Osteoblast (primary cell): ENCODE measurements at places on chromosomes 12 and 14.

GRCh38 chr12:31238764-31239387 lies 87.1 kb downstream of the SINHCAF start:
- peak; percentile 92 for DNase-seq

- peak; percentile 58 for DNase-seq
Observed at GRCh38 chr12:132605892-132606291, 4.5 kb downstream of the LRCOL1 start.

GRCh38 chr12:103712216-103712615 lies 125.1 kb downstream of the STAB2 start:
- DNase-seq: no peak

GRCh38 chr12:28527631-28528249 lies 337.5 kb downstream of the CCDC91 start:
- no peak for DNase-seq

GRCh38 chr12:111519083-111519482 lies 80.0 kb downstream of the ATXN2 start:
- no peak for DNase-seq

GRCh38 chr12:123808167-123808566 lies 46.1 kb downstream of the DNAH10 start:
- DNase-seq: peak; percentile 86

DNA sequence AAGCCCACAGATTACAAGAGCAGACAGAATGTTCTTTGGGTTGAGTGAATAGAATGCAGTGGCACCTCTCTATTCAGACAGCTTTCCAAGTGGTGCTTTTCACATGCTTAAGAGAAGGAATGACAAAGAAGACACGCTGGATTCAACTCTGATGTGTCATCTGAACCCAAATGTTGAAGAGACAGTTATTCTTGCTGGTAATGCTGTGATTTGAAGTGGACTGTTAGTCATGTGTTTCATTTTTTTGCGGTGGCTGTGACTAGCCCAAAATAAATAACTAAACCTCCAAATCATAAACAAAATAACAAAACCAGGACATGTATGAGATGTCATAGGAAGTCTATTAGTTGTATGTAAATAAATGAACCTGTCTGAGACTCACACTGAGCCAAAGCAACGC lies 391.8 kb upstream of the PRICKLE1 start:
- DNase-seq: no peak

- DNase-seq: no peak
Observed at GRCh38 chr14:55588259-55588699, 8.3 kb downstream of the KTN1 start.

DNA sequence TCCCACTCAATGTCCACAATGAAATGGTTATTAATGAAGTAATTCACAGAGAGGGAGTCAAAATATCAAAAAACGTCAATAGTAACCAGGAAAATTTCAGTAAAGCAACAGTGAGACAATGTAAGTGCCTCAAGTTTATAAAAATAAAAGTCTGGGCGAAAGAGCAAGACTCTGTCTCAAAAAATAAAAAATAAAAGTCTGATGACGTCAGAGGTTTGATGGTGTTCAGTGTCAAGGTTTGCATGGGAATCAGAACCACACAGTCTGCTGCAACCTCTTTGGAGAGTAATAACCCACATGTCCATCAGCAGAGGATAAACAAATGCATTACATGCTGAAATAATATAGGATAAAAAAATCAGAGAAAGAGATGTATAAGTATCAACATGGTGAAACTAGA lies 152.4 kb downstream of the ASCL1 start:
- DNase-seq: no peak

- no peak for DNase-seq
Observed at GRCh38 chr12:92546635-92547348, 156.0 kb upstream of the PLEKHG7 start.

DNA sequence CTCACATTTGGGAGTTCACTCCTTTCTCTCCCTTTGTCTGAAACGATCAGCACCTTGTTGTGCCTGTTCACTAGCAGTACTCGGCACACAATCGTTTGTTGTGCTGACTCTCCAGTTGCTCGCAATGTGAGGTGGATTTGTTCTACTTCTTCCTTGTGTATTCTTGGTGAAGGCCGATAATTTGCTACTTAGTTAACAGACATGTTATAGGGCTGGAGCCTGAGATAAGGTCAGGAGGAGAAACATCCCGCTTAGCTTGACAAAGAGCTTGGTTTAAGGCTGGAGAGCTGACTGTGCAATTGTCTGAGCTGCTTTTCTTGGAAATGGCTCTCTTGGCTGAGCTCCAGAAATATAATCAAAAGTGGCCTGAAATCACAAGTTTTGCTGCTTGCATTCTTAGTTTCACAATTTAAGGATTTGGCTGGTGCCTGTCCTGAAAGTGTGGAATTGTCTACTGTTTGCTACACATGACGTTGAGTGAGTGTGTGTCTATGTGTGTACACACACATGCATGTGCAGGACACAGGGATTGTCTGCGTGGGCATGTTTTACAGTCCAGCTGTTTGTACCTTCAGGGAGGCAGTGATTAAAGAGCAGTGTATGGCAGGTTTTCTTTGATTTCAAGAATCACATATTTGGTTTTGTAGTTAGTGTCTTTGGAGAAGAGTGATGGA lies 77.7 kb downstream of the ARF6 start:
- DNase-seq: peak; percentile 34

- DNase-seq: no peak
Observed at GRCh38 chr12:24360461-24360860, 411.0 kb upstream of the SOX5 start.

GRCh38 chr12:55653031-55653430 lies 16.3 kb downstream of the OR10P1 start:
- DNase-seq: no peak

DNA sequence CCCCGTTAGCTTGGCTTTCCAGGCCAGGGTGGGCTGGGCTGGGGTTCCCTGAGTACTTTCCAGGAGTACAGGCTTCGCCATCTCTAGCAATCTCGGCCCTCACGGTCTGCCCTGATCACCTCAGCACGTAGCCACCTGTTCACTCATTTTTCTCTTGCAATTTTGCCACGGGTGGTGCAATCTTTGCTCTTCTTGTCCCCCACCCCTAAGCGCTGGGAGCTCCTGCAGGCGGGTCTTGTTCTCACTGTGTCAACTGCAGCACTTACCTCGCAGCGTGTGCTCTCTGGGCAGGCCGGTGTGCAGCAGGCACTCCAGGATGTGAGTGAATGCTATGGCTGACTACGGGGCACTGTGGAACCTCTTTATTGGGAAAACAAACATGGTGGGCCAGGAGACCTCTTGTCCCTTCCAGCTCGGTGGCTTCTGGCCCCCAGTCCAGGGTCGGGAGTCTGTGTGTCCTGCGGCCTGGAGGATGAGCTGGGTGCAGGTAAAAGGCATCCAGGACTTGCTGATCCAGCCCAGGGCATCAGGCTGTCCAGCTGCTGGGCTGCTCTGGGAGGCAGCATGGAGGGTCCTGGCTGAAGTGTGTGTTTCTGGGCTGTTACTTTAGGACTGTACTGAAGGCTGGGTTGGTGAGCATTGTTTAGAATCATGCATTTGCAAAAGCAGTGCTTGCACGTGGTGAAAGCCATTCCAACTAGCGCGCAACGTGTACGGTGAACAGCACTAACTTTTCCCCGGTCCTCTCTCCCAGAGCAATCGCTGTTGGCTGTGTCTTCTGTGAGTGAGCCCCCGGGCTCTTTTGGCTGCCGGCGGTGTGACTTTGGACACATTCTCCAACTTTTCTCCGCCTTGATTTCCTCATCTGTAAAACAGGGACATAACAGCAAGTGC lies 1.5 kb upstream of the ULK1 start:
- peak; percentile 57 for DNase-seq

GRCh38 chr12:89417246-89417977 lies 65.1 kb upstream of the DUSP6 start:
- DNase-seq: no peak

- no peak for DNase-seq
Observed at GRCh38 chr14:66444271-66444927, 41.8 kb upstream of the CCDC196 start.

GRCh38 chr14:31286456-31287293 lies 79.1 kb upstream of the HECTD1 start:
- DNase-seq: no peak

- DNase-seq: no peak
Observed at GRCh38 chr14:89024691-89025090, 200.2 kb downstream of the TTC8 start.

- no peak for DNase-seq
Observed at GRCh38 chr12:11897923-11898322, 172.8 kb upstream of the BCL2L14 start.

DNA sequence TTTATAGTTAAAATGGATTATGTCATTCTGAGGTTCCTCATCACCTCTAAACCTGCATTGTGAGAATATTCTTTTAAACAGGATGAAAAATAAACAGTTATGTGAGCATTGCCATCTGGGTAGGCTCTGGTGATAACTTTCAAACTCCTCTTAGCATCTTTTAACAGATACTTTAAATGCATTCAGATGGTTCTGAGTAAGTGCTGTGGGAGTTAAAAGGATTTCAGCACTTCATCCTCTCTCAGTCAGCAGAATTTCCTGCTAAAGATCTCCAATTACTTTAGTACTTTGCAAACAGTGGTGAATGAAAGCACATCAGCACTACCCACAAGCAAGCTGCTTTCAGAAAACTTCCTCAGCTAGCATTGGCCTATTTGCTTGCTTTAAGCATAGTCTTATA lies 59.3 kb upstream of the TMTC1 start:
- DNase-seq: no peak

GRCh38 chr12:24743941-24744793 lies 204.7 kb downstream of the BCAT1 start:
- DNase-seq: no peak

DNA sequence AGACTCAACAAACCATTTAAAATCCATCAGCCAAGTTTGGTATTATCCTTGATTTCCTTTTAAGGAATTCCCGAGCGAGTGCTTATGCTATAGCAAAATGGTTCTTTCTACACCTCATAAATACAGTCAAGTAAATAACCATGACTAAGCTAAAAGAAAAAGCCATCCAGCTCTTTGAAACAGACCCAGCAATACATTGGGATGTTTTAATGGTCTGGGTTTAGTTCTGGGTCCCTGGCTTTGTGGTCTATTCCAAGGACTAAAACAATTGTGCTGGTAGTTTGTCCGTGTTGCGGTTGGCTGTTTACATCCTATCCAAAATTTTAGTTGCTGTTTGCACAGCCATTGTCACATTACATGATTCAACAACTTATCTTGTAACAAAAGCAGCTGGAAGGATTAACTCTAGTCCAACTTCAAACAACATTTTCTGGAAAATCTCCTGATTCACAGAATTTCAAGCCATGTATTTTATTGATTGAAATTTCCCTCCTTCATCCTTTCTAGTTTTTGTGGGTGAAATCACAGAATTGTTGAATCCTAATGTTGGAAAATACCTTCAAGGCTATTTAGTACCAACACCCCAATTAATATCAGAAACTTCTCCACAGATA lies 19.6 kb downstream of the KLRB1 start:
- DNase-seq: no peak

GRCh38 chr12:116159175-116159574 lies 118.3 kb downstream of the MED13L start:
- DNase-seq: no peak

DNA sequence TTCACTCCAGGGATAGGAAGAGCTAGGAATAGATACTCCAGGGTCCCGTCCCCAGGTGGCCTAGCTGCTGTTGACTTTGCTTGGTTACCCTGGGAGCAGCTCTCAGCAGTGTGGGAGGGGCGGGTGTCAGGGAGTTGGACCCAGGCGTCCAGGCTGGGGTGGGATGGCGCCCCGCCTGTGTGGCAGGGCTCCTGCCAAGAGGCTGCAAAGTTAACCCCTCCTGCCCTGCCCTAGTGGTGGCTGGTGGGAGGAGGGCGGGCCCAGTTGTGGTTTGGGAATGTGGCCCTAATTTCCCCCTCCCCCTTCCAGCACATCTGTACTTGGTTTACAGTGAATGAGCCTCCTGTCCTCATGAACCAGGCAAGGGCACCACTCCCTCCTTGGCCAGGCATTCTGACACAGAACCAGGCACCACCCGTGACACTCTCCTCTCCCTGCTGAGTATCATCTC lies 1.7 kb upstream of the RARG start:
- DNase-seq: peak; percentile 78

DNA sequence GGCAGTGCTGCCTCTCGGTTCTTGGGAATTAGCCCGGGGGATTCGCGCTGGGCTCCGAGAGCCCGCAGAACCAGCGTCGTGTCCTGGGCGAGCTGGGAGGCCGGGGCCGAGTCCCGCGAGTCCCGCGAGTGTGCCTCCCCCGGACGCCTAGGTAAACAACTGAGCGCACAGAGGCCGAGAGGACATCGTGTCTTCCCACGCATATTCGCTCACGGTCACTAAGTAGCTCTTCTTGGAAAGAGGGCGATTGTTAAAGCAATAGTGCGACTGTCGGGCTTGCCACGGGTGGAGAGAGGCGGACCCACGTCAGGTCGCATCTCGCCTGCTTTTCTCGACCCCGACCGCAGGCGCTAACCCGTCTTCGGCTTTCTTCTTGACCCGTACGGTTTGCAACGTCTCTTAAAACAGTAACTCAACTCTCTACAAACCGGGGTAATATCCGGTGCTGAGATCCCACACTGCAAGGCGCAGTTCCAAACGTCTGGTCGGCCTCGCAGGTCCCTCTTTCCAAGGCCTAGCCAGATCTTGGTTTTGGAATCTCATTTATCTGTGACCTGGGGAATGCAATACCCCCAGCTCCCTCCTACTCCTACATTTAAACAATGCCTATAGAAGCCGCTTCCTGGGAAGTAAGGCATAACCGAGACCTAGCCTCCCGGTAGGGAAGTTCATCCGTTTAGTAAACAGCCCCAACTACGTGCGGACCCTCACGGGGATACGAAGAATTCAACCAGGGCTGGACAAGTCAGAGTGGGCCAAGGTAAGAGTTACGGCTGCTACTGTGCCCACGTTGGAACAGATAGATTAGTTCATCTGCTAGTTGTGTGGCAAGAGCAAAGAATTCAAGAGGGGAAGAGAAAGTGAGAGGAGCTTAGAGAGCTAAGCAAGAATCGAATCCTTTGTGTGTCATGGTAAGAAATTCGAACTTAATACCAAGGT lies 736 bp upstream of the PHLDA1 start:
- DNase-seq: peak; percentile 89

- DNase-seq: peak; percentile 73
Observed at GRCh38 chr12:712172-712863, 40.1 kb upstream of the WNK1 start.

- no peak for DNase-seq
Observed at GRCh38 chr12:123829561-123829960, 67.5 kb downstream of the DNAH10 start.

DNA sequence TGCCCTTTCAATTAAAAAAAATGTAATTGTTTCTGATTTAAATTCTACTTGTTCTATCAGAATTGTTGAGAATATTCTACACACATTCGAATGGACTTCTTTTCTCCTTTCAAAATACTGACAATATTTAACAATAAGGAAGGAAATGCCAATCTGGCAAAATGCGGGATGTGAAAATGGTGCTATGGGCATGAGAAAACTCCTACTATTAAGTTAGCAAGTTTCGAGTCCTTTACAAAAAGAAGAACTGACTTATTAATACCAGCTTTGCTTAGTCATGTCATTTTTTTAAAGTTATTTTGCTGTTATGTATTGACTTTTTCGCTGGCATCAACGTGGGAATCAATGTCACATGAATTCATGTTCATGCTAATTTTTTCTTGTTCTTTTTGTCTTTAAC lies 31.7 kb upstream of the ARL1 start:
- DNase-seq: no peak
